AML-193 (cell line): ENCODE measurements at places on chromosomes 7 and 10.

DNA sequence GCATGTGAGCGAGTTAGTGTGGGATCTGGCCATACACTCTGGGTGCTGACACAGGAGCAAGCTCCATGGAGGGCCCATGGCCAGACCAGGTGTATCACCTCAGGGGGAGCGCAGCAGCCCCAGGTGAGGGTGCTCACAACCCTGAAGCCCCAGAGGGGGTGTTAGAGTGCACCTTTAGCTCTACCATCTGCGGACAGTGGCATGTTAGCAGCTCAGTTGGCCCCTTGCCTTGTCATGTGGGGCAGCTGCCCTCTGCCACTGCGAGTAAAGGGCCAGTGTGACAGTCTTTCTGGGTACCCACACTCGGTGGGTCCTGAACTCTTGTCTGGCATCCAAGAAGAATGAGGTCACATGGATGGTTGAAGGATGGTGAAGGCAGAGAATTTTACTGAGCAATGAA is 600.2 kb downstream of the SORCS3 start:
- no peak for DNase-seq

- DNase-seq, result no peak
These were observed 96.9 kb downstream of the KIAA1217 start for GRCh38 chr10:24305551-24306506.

GRCh38 chr10:69295027-69295636 is 16.8 kb downstream of the HK1 start:
- no peak for DNase-seq

DNA sequence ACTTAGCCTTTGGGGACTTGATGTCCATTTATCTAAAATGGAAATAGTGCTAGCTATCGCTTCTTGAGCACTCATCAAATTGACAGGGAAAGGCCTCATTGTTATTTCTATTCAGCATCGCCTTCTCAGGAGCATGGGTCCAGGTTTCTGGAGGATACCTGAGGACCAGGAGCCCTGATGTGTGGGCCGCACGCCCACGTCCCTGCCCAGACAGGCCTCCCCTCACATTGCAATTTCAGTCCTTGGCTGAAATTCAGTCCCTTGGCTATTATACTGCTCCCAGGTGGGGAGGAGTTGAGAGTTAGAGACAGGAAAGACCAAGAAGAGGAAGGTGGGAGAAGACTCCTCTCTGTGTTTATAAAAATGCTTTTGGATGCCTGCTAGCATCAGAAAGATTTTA is 38.9 kb downstream of the GPRIN2 start:
- DNase-seq, result no peak

GRCh38 chr7:77439572-77439971 is 23.4 kb upstream of the GSAP start:
- no peak for DNase-seq

- DNase-seq, result peak; percentile 58
These were observed 31.7 kb downstream of the CYCS start for GRCh38 chr7:25093268-25093826.

- DNase-seq, result no peak
These were observed 5.0 kb downstream of the PLEKHA1 start for GRCh38 chr10:122379537-122379936.

- DNase-seq, result no peak
These were observed 127.7 kb downstream of the SRI start for GRCh38 chr7:88091988-88092675.

GRCh38 chr10:110530131-110530831 is 32.6 kb downstream of the DUSP5 start:
- no peak for DNase-seq

DNA sequence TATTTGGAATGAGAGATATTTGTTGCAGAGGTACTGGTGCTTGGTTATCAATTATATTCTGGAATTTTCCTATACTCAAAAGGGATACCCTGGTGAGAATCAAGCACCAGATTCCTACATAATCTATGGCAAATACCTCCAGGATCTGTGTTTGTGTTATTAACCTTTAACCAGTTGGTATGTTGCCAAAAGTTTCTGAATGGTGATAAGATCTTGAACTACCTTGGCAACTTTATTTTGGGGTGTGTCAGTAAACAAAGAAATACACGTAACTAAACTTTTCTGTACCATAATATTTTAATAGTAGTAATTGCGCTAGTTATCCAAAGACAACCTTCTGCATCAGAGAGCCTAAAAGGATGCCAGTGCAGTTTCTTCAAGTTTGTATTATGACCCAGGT is 13.4 kb downstream of the SCIN start:
- DNase-seq, result no peak

GRCh38 chr10:97407211-97407951 is 6.2 kb upstream of the RRP12 start:
- peak; percentile 93 for DNase-seq

- no peak for DNase-seq
These were observed 167.7 kb downstream of the TRIL start for GRCh38 chr7:28790467-28790866.

DNA sequence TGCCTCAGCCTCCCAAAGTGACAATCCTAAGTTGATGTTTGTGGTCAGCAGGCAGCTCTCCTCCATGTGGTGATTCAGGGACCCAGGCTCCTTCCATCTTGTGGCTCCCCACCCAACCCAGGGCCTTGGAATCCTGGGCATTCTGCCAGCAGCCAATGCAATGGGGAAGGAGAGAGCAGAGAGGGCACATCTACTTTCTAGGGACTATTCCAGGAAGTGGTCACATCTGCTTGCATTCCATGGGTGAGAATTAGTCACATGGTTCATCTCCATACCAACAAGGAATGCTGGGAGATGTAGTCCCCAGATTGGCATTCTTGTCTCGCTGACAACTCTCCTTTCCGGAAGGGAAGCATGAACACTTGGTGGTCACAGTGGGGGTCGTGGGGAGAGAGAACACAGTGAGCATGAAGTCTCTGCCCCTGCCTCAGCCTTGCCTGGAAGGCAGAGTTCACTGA is 9.9 kb upstream of the SRRM3 start:
- DNase-seq, result no peak

- DNase-seq, result no peak
These were observed 25.2 kb upstream of the GNAT3 start for GRCh38 chr7:80537091-80537490.

- DNase-seq, result peak; percentile 92
These were observed at the start of gene MTERF1 for GRCh38 chr7:91880413-91881241. MTERF1 (minus strand) TSS chr7:91880702; CDS start chr7:91880083, 619 bp downstream.

DNA sequence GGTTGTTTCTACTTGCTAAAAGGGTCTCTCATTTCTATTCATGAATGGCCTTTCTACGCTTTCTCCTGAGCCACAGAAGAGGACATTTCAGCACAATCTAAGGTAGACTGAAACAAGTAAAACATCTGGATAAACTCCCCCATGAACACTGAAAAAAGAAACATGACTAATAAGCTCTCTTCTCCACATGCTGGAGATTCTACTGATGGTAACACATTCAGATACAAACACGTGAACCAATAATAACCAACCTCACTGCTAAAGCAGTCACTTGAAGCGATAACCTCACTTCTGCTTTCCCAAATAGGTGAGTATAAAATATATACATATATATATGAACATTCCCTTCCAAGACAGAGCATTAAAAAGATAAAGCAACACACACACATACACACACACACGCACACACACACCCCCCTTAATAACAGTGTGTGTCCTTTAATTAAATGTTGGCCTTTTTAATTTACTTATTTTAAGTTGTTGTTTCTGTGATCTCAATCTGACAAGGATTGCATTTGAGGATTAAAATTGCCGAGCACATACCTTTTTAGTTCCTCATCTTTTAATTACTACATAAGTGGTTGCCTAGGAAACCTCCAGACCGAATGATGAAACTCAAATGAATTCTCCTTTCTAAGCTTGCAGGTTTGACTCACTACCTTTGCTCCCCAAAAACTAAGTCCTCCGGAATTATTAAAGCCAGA is 292.4 kb upstream of the KLF14 start:
- DNase-seq, result peak; percentile 82

GRCh38 chr7:30795161-30795948 is 24.1 kb downstream of the MINDY4 start:
- DNase-seq, result no peak

- no peak for DNase-seq
These were observed 87.0 kb downstream of the SKAP2 start for GRCh38 chr7:26777385-26777784.

- no peak for DNase-seq
These were observed 6.2 kb downstream of the ATP6V0E2 start for GRCh38 chr7:149879766-149880637.

DNA sequence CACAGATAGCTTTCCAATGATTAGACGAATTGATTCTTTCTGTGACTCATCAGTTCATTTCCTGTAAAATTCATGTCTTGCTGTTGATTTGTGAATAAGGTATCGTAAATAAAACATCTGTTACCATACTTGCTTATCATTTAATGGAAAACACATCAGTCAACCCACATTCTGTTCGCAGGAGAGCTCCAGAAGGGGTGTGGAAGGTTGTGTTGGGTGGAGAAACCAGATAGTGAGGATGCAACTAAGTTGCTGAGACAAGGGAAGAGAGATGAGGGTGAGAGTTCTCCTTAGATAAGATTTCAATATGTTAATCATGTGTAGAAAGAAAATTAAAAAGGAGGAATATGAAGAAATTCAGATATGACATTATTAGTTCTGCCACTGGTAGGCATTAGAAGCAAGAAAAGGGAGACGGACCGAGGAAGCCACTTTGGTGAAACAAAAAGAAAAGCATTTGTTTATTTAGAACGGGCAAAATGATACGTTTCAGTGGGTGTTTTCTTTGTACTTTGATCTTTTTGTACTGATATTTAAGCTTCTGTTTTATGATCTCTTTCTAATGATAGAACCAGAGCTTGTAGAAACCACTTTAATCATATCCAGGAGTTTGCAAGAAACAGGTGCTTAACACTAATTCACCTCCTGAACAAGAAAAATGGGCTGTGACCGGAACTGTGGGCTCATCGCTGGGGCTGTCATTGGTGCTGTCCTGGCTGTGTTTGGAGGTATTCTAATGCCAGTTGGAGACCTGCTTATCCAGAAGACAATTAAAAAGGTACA is 7.8 kb downstream of the CD36 start:
- no peak for DNase-seq

DNA sequence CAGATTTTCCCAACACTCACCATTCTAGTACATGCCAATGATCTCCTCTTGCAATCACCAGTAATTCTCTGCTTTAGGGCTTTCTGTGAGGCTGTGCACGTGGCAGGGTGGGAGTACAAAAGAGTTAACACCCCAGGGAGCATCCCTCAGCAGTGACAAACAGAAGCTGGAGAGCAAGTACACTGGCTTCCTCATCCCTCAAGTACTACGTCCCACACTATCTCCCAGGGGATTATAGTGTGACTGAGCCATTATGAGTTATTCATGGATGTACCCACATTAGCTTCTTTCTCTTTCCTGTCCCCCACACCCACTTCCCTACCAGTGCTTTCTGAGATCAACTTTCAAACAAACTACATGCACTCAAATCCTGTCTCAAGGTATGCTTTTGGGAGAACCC is 1216.5 kb upstream of the AUTS2 start:
- DNase-seq, result no peak

- no peak for DNase-seq
These were observed 8.1 kb downstream of the GDF2 start for GRCh38 chr10:47330366-47330765.

DNA sequence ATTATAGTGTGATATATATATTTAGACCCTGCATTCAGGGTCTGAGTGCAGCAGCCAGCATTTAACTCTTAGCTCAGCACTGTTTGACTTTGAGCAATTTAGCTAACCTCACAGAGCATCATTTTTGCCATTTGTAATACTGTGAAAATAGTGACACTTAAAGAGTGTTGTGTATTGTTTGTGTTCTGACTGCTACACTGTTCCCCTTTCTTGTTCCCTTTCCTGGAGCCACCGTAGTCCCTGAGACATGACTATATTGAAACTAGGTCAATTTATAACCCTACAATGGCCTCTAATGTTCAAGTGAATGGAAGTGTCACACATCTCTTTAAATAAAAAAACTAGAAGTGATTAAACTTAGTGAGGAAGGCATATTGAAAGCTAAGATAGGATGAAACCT is 20.3 kb upstream of the CD36 start:
- DNase-seq, result peak; percentile 24

DNA sequence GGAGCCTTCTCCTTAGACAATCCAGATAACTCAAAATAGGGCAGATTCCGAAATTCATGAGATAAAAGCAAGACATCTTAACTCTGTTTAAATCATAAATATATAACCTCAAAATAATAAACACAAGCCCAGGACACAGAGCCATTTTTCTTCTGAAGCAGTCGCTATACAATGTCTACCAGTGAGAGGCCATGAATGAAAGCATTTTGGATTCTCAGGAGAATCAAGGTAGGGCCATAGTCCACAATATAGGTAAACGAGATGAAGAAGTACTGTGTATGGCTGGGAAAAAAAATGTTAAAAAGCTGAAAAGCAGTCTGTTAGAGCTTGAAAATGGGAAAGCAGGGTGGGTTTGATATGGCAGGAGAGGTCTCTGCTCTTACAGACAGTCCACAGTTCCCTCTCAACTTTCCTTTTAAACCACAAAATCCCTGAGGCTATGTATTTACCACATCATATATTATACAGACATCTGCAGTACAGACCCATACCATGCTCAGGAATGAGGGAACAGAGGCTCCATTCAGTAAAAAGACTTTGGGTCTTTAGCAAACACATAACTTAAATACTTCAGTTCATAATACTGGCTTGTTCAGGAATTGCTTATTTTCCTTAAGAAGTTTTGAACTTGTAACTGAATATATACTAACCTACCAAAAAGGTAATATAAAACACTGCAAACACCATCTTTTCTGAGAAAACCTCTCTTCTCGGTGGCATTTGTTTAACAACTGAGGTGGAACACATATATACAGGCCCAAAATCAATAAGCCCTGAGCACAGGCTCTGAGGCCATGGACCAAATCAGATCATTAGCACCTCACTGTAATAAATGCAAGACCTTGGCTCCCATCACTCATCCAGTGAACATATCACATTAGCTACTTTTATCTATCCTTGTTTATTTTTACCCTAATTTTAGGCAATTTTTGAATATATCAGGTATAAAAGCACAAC is 109.3 kb downstream of the SORBS1 start:
- DNase-seq, result no peak

DNA sequence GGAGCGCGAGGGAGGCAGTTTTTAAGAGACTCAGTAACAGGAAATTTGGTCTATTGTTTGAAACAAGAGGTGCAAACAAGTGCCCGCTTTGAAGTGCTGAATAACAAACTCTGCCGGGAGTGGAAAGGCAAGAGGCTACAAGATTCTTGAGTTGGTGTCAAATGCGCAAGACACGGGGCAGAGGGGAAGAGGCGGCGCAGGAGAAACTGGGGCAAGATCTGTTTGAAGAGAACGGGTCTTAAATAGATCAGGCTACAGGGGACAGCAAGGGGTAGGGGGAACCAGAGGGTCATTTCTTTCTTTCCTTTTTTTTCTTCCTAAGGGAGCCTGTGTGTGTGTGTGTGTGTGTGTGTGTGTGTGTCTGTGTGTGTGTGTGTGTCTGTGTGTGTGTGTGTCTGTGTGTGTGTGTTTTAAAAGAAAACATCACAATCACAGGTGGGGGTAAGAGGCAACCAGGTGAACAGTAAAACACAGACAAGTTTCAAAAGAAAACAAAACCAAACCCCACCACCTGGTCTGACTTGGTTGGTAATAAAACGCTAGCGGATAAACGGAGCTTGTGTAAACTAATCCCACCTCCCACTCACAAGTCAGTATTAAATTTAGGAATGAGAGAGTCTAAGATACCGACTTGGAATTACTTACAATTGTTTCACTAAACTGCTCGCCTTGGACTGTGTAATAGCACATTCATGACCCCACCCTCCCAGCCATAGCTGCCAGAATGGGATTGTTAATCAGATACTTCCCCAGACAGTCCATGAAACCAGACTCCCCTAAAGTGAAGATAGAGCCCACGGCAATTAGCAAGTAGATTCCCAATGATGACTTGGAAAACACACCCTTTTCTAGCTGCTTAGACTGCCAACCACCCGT is 13.1 kb upstream of the CUX1 start:
- no peak for DNase-seq
